ENCODE measurements at places on chromosomes 6 and 20. TPM values are rescaled to one million over a fixed set of nuclear protein-coding genes. Genes with fewer than 3 reads are reported as not detected.

The HCRTR2 gene
- polyA plus RNA-seq = not detected

DNA sequence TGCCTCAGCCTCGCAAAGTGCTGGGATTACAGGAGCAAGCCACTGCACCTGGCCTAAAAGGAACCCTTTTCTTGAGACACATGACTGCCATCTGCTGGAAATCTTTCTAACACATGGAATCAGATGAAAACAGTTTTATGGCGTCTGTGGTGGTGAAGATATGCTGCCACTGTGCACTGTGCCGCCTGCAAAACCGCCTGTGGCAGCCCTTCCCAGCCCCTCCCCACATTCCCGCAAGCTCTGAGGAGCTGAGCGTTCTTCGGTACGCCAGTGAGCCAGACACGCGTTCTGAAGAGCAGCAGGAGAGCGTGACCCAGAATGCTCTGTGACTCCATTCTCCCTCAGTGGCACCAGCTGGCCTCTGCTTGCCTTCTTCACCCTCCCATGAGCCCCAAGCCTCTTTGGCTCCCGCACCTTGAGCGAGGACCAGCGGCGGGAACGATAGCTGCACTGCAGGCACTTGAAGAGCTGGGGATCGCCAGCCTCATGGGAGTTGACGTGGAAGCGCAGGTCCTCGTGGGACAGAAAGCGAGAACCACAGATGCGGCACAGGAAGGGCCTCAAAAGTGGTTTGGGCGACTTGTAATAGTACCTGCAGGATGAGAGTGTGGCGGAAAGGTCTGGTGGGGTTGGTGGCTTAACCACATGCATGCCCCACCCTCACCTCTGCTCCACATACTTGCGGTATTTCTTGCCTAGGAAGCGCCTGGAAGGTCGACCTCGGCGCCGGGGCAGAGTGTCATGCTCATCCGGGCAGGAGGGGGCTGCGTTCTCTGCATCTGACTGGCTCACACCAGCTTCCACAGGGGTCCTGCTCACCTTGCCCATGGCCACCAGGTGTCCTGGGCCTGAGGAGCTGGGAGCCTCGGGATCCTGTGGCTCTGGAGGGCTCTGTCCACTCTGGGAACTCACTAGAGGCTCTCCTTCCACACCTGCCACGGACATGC, 8.7 kb downstream of the ZNF335 start:
- DNase-seq = peak; percentile 59

The CPNE5 gene
- 0.14 TPM for polyA plus RNA-seq

The LZTS3 gene
- polyA plus RNA-seq = 3.9 TPM

DNA sequence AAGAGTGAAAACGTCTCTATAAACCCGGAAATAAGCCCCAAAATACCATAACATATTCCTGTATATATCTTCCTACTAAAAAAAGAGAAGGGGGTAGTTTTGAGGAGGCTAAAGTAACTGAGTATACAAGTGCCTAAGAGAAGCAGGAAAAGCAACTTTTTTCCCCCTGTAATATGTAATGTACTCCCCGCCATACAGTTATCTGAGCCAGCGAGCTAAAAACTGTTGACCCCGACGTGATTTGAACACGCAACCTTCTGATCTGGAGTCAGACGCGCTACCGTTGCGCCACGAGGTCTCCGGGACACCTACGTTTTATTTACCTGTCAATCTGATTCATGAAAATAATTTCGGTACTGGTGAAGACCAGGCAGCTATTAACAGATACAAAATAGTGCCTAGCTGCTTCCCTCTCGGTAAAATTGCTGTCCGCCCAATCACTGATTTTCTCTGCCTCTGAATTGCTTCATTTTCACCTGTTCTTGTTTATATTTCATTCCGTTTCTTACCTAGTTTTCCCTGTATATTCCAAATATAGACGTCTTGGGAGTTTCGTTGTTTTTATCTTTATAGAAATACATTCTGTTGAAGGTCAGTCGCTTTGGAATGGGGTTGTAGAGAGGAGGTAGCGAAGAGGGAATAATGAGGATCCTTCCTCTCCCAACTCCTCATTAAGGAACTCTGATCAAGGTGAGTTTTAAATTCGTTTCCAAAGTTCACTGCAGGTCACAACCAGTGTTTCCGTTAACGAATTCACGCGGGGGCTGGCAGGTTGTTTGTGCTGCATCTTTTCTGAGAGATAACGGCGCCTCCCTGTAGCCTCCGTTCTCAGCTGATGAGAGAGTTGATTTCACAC, 33.6 kb upstream of the BTN3A2 start:
- peak; percentile 33 for DNase-seq

The MEP1A gene
- polyA plus RNA-seq = not detected

GRCh38 chr20:63312690-63313348, 19.8 kb downstream of the COL20A1 start:
- DNase-seq = peak; percentile 24

DNA sequence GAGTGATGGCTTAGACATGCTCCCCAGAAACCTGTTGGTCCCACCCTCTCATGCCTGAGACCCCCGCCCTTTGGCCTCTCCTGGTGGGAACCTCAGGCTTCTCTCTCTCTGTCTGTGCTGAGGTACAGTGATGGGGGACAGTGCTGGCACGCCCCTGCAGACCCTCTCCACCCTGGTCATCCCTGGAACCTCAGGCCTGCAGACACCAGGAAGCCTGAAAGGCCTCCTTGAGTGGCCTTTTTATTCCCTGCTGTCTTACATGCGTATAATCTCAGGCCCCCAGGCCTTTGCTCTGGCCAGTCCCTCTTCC, 78.5 kb upstream of the MAFB start:
- no peak for DNase-seq

DNA sequence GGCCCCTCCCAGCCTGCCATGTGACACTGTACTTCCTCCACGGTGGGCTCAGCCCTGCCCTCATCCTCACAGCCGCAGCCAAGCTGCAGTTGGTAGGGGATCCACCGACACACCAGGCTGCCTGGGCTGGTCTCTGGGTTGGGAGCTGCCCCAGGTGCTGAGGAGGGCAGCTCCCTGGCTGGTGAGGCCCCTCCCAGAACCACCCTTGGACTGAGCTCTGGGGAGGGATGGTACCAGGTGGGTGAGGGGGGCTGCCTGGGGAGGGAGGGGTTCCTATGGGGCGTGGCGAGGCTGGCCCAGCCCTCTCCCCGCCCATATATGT, 185 bp upstream of the TNFRSF6B start:
- peak; percentile 44 for DNase-seq

The OR2J3 gene
- polyA plus RNA-seq = not detected

DNA sequence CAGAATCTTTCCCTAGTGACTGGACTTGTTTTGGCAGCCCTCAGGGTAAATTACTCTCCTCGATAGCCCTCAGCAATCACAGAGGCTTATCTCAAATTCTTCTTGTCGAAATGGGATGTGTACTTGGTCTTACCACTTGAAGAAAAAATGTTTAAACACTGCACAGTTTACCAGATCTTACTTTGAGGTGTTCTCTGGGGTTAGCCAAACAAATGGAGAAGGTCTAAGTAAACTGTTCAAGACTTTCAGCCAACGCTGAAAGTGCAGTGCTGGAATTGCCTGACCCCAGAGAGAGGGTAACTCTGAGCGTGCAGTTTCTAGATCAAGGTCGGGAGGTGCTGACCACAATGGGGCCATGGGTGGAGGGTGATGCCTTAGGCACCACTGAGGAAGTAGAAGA, 39.2 kb downstream of the MYLIP start:
- DNase-seq = no peak

DNA sequence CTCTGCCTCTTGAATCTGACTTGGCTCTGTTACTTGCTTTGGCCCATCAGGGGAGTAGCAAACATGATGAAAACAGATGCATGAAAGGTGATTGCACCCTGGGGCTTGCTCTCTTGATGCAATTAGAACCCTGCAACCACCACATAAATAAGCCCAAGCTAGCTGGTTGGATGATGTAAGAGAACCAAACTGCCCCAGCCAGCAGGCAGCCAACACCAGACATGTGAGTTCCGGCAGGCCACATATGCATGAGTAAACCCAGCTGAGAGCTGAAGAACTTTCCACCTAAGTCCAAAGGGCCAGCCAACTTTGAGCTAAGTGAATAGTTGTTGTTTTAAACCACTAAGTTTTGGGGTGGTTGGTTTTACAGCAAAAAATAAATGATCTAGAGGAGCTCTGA, 268.4 kb downstream of the FARS2 start:
- peak; percentile 43 for DNase-seq

DNA sequence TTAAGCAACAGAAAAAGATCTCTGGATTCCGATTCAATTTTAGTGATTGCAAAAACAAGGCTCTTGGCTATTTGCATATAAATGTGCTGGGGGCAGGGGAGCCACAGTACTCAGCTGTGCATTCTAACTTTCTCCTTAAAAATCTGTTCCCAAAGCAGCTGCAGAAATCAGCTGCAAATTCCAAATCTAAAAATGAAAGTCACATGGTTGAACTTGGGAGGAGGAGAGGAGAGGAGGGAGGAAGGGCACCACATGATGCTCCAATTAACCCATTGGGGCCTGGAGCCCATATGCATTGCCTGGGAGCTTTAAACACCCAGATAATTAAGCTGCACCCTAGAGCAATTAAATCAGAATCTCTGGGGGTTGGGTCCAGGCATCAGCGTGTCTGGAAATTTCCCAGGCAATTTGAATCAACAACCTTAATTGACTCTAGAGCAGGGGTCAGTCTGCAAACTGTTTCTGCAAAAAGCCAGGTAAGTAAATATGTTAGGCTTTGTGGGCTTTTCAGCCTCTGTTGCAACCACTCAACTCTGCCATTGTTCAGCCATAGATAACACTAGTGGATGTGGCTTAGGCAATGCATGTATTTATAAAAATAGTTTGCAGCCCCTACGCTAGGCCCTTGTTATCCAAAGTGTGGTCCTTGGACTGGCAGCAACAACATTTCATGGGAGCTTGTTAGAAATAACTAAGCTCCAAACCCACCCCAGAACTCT, 508.1 kb downstream of the KIF16B start:
- DNase-seq = no peak

GRCh38 chr20:50586531-50587232, 76.5 kb downstream of the PTPN1 start:
- DNase-seq = no peak

DNA sequence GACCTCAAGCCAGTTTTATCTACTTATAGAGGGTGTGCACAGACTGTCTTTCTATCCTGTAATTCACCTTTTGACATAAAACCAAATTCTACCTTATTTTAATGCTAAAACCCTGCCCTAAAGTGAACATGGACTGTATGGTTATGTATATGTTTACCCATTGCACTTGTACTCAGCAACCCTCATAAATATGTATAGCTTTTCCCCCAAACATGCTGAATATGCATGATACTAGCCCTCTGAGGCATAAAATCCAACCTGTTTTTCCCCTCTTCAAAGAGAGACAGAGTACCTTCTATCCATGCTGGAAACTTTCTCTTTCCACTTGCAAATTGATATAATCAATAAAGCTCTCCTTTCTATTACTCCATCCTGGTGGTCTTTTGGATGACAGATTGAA, 267.9 kb upstream of the BMP2 start:
- no peak for DNase-seq

GRCh38 chr6:53115741-53116140, 32.9 kb downstream of the GCM1 start:
- DNase-seq = no peak

GRCh38 chr6:125325586-125325985, 23.8 kb upstream of the HDDC2 start:
- no peak for DNase-seq

DNA sequence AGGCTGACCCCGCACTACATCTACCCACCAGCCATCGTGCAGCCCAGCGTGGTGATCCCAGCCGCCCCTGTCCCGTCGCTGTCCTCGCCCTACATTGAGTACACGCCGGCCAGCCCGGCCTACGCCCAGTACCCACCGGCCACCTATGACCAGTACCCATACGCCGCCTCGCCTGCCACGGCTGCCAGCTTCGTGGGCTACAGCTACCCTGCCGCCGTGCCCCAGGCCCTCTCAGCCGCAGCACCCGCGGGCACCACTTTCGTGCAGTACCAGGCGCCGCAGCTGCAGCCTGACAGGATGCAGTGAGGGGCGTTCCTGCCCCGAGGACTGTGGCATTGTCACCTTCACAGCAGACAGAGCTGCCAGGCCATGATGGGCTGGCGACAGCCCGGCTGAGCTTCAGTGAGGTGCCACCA, 16.4 kb downstream of the RBM38 start:
- no peak for DNase-seq

GRCh38 chr6:129429956-129430355, 280.0 kb downstream of the ARHGAP18 start:
- DNase-seq = no peak

DNA sequence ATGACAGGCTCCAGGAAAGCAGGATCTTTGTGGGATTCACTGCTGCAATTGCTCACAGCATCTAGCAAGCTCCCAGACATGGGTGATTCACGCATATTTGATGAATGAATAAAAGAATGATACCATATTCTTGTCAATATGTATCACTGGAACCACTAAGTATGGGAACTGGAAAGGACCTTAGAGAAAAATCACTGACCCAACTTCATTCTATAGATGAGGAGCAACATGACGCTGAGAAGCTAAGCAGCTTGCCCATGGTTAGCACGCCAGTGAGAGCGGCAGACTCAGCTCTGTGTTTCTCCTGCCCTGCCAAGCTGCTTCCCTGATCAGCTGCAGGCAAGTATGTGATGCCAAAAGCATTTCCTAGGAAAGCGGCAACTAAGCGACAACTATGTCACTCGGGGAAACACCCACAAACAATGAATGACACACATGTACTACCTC, 66.8 kb downstream of the PPP1R3G start:
- peak; percentile 94 for DNase-seq

The CPXM1 gene
- not detected for polyA plus RNA-seq

Data from GM23248 (cell line).